ENCODE measurements at places on chromosomes 4 and X.

DNA sequence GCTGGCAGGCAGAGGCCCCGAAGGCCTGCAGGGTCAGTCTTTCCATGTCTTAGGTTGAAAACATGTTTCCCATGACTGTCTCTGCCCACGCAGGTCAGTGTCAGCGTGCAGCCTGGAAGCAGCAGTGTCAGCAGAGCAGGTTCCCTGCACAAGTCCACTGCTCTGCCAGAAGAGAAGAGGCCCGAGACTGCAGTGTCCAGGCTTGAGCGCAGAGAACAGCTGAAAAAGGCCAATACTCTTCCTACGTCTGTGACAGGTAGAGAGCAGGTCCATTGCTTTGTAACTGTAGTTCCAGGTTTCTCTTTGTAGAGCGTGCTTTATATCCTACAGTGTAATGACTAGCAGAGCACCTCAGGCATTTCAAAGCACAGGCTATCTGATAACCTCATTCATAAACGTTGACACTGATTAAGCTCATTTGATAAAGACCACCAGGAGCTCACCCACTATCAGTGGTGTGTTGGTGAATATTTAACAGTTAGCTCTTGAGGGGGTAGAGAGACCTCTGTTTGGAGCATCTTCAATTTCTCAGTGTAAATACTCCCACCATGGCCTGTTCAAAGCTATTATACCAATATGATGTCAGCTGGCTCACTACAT lies 63.2 kb downstream of the AASDH start:
- DNase-seq = no peak

DNA sequence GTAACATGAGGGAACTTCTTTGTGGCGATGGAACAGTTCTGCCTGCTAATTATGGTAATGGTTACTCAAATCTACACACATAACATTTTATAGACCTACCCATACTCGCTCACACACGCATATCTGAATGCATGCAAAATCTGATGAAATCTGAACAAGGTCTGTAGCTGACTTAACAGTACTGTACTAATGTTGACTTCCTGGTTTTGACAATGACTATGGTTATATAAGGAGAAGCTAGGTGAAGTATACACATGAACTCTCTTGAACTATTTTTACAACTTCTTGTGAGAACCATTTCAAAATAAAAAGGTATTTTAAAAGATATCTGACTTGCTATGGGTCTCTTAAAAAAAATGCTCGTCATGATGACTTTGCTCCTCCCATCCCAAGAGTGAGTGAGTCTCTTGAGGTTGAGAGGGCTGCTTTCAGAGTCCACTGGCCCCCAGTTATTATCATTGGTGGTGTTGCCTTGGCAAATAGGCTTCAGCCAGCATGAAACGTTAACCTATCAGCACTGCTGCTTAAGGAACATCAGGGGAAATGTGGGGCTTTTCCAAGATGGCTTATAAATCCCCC lies 99.8 kb downstream of the MTMR1 start:
- no peak for DNase-seq

GRCh38 chr4:119946359-119946758 lies 120.3 kb downstream of the MAD2L1 start:
- no peak for DNase-seq

DNA sequence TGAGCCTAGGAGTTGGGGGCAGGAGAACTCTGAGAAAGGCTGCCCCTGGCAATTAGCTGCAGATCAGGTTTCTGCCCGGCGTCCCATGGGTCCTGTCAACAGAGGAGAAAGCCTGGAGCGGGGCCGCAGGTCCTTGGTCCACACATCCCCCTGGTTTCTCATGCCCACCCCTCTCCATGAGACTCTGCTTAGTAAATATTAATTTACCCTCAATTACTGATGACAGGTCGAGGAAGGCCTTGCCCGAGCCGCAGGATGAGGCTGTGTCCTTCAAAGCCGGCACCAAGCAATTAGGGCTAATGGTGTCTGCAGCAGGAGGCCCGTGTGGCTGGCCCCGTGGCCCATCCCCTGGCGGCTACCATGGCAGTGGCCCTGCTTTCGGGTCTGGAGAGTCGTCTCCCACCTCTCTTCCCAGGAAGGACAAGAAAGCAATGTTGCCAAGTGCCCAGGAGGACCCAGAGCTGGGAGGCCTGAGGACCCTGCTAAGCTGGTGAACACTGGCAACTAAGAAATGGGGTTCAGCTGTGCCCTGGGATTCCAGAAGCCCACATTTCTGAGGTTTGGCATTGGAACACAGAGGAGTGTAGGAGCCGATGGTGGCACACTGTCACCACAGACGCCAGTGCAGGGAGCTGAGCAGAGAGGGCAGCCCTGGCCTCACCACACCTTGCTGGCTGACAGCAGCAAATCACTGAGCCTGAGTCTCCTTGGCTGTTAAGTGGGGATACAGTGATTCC lies 114.6 kb downstream of the CPZ start:
- DNase-seq = no peak

DNA sequence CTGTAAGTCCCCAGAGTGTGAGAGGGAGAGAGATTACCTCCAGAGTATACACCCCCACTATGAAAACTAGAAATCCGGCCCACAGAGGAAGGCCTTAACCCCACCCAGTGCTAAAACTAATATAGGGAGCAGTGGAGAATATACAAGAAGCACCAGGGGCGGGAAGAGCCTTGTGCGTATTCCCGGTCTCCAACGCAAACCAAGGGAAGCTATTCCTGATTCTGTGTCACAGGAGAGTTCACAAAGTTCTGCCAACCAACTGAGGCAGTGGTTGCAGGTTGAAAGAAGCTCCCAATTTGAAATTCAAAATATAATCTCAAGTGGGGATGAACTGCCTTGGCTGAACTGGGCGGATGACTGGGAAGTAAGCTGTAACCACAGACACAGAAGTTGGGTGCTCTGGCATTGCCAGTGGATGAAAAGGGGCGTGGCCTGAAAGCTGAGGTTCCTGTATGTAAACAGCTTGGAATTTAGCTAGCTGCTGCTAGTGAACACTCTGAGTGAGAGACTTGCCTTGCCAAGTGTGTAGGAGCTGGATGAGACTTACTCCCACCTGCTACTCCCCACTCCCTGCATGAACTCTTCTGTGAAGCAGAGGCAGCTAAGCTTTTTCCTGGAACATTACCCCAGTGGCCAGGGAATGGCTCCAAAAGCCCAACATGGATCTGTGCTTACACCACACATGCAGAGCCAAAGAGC lies 32.7 kb downstream of the ELF2 start:
- DNase-seq = peak; percentile 83

DNA sequence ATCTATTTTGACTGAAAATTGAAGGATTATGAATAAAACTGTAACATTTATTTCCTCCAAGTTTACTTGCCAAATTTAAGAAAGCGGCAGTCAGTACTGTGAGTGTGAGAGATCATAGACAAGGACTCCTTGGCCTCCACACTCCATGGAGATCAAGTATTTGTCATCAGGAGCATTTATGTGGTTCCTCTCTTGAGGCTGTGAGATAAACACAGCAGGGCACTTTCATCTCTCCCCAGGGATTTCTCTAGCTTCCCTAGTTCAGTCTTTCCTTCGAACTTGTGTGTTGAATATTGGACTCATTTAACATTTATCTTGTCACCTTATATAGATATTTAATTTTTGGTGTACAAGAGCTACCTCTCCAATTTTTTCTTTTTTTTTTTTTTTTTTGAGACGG lies 40.8 kb downstream of the PDE5A start:
- DNase-seq = no peak

DNA sequence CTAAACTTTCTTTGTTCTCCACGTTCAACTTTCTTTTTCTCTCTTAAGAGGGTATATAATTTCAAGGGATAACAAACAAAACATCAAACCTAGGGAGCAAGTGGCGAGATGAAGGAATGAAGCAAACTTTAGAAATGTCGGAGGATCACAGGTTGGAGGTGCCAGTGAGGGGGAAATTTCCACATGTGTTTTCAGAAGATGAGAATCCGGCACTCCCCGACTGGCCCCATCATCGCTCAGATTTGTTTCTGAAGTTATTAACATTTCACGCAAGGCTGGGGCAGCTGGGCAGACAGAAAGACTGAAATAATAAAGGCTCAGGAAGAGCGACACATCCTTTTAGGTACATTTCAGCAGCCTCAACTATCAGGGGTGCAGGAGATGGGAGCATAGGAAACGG lies 134.9 kb downstream of the SMIM20 start:
- DNase-seq = no peak

- DNase-seq = no peak
Observed at GRCh38 chrX:130097507-130098209, 12.6 kb downstream of the ELF4 start.

DNA sequence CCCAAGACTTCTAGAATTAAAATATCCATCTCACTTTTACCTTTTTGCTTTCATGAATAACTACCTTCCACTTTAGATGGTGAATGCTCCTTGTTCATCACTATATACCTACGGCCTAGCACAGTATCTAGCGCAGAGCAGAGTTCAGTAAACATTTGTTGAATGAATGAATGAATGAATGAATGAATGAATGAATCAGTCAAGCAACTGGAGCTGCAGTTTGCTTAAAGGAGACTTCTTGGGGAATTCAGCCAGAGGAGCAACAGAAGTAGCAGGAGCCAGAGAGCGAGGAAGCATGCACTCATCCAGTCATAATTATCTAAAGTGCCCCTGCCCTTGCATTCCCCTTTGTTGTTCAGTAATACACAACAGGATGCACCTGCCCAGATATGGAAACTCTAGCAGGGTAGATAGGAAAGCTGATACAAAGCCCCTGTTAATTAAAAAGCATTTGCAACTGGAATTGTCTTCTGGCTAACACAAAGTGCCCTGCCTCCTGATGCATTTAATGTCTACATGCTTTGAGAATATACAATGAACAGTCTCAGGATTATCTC lies 103.0 kb upstream of the MBNL3 start:
- DNase-seq = no peak

DNA sequence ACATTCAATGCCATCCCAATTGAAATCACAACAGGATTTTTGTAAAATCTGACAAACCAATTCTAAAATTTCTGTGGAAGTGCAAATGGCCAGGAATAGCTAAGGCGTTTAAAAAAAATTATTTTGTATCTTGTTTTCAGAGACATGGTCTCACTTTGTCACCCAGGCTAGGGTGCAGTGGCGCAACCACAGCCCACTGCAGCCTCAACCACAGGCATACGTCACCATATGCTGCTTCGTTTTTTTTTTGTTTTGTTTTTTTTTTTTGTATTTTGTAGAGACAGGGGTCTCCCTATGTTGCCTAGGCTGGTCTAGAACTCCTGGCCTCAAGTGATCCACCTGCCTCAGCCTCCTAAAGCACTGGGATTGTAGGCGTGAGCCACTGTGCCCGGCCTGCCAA lies 24.5 kb downstream of the ZNF41 start:
- DNase-seq = no peak

DNA sequence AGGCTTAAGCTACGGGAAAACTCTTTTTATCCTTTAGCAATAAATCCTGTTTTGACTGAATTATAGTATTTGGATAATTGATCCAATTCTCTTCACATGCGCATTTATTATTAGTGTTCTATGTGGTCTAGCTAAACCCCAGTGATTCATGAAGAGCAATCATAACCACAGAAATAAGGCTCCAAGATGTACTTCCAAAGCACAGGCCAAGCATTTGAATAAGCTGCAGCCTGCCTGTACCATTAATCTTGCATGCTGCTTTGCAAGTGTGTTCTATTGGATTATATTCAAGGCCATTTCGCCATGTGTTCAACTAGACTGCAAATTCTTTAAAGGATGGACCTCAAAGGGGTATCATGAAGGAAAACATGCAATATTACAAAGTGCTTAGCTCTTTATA lies 385.2 kb upstream of the FAT1 start:
- DNase-seq = no peak

- peak; percentile 9 for DNase-seq
Observed at GRCh38 chr4:157217708-157218107, 2.8 kb upstream of the GRIA2 start.

- DNase-seq = peak; percentile 21
Observed at GRCh38 chr4:2537011-2537830, 774 bp downstream of the FAM193A start.

DNA sequence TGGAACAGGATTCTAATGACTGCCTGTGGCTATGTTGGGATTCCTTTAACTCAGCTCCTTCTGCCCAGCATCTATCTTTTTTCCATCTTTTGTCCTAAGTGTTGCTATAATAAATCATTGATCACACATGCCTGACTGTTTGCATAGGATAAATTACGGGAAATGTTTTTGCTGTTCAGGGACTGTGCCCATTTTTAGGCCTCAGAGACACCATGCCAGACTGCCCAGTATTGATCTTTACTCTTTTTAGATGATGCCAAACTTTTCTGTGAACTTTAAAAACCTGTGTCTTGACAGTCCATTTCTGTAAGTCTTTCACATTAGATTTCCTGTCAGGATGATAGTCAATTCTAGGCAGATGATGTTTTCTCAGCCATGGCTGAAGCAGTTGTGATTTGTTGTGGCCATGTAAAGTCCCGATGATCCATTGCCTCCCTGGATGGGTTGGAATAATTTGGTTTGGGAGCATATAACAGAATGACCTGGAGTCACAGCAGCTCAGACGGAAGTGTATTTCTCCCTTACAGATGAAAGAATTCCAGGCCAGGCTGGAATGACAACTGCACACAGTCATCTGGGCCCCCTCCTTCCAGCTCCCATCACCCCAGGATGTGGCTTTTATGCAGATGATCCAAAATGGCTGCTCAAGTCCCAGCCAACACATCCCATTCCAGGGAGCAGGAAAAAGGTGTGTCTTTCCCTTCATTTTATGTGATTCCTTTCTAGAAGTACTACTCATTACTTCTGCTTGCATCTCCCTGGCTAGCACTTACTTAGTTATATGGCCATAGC lies 3.4 kb downstream of the HTT-AS start:
- DNase-seq = no peak

DNA sequence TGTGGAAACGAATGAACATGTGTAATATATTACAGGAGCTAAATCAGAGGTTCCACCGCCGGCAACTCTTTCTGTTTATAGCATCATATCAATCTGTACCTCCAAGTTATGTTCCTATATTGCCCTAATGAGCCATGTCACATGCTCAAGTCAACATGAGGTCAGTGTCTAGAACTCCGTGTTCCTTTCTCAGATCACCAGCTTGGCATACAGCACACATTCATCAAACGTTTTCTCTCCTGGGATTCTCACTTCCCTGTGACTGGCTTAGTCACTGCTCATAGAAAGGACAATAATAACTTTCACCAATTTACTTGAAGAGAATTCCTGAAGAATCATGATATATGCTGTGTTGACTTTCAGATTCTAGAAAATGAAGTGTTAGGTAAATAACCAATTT lies 532.0 kb upstream of the SPANXN1 start:
- DNase-seq = no peak

DNA sequence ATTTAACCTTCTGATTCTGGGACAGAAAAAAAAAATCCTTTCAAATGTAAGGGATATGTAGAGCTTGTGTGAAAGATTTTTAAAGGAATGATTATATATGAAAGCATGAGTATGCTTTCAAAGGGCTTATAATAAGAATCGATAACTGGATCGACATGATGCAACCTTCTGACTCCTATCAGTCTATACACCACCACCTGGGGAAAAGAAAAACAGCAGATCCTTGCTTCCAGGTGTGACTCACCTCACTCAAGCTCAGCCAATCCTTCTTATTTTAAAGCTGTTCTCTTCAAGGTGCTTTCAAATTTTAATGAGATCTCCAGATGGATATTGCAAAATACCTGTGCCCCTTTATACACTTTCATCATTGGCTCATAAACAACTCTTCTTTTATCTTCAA lies 102.1 kb upstream of the EDNRA start:
- peak; percentile 40 for DNase-seq
